ENCODE measurements at places on chromosomes 4 and X. TPM values are rescaled to one million over a fixed set of nuclear protein-coding genes. Genes with fewer than 3 reads are reported as not detected.

RHOXF2B gene
- total RNA-seq: not detected

TAPT1 gene
- total RNA-seq: 58.6 TPM

SPIN2B gene
- 10.0 TPM for total RNA-seq

DNA sequence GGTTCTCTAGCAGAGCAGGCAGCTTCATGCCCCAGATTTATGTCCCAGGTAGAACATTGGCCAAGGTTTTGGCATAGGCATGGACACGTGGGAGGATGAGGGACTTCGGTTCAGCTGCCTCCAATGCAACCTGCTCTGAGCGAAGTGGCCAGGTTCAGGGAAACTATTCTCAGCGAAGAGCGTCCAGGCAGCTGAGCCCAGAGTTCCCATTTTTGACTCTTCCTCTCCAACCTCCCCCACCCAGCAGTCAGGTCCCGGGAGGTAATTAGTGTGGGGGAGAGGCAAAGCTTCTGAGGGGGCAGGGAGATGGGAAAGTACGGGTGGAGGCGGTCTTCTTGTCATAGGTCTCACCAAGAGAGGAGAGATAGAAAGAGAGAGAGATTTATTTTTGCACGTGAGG lies 1.0 kb downstream of the GABRA4 start:
- no peak for DNase-seq

DNA sequence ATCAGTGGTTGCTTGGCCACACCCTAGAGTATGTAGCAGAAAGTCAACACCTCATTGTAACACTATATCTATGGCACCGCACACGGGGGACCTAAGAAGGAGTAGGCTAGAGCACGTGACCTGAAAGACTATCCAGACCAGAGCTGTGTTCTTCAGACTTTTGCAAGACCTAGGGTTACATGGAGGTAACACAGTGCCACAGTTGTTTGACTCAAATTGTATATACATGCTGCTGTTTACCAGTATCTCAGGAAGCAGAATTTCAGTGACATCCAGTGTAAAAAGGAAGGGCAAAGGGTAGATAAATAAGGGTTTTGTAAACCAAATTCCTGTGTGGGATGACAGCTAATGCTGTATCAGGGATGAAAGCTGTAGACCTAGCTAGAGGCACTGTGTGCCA lies 30.2 kb downstream of the PNMA6A start:
- DNase-seq: no peak

- DNase-seq: no peak
Observed at GRCh38 chr4:100982345-100982744, 365.0 kb downstream of the PPP3CA start.

- DNase-seq: no peak
Observed at GRCh38 chr4:37802068-37802666, 24.3 kb upstream of the PGM2 start.

GRCh38 chr4:81737865-81738559 lies 266.3 kb upstream of the RASGEF1B start:
- no peak for DNase-seq
